Uterine smooth muscle cell (primary cell): ENCODE measurements at places on chromosomes 6 and 20. TPM values are rescaled to one million over a fixed set of nuclear protein-coding genes. Genes with fewer than 3 reads are reported as not detected.

ACSS1 gene
- 5.5 and 6.6 TPM in 2 replicates for total RNA-seq

GPRC6A gene
- not detected in 2 replicates for total RNA-seq

HLA-DMB gene
- under 0.01 TPM in 1 of 2 replicates, not detected in the other for total RNA-seq

TNFRSF21 gene
- 3.5 and 7.9 TPM in 2 replicates for total RNA-seq

TAGAP gene
- total RNA-seq = 0.12 TPM in 1 of 2 replicates, not detected in the other

APCDD1L gene
- total RNA-seq = 1.5 and 11.0 TPM in 2 replicates

DUSP15 gene
- not detected in 2 replicates for total RNA-seq

ISM1 gene
- 0.25 and 0.33 TPM in 2 replicates for total RNA-seq

EYS gene
- total RNA-seq = 0.11 TPM in 1 of 2 replicates, not detected in the other

GNMT gene
- 0.25 TPM in 1 of 2 replicates, not detected in the other for total RNA-seq

UBD gene
- not detected in 2 replicates for total RNA-seq

SRMS gene
- total RNA-seq = not detected in 2 replicates

RAET1G gene
- total RNA-seq = 0.44 and 1.1 TPM in 2 replicates

SEL1L2 gene
- not detected in 2 replicates for total RNA-seq

VSX1 gene
- not detected in 2 replicates for total RNA-seq

ULBP2 gene
- total RNA-seq = 2.6 and 4.1 TPM in 2 replicates

LY6G6C gene
- total RNA-seq = not detected in 2 replicates

SSTR4 gene
- total RNA-seq = not detected in 2 replicates

KCNK16 gene
- not detected in 2 replicates for total RNA-seq

GABRR2 gene
- 0.11 and 0.12 TPM in 2 replicates for total RNA-seq

BPIFB1 gene
- not detected in 2 replicates for total RNA-seq

DAAM2 gene
- 3.8 and 6.5 TPM in 2 replicates for total RNA-seq

HRH3 gene
- not detected in 2 replicates for total RNA-seq

DLL1 gene
- total RNA-seq = 1.00 and 1.3 TPM in 2 replicates

AGER gene
- total RNA-seq = 0.12 and 0.44 TPM in 2 replicates

IPCEF1 gene
- total RNA-seq = under 0.01 and 0.77 TPM in 2 replicates

ELMO2 gene
- 34.4 and 36.7 TPM in 2 replicates for total RNA-seq

KCNK5 gene
- total RNA-seq = under 0.01 and 0.11 TPM in 2 replicates

TMEM244 gene
- total RNA-seq = 0.66 TPM in 1 of 2 replicates, not detected in the other

GRIK2 gene
- total RNA-seq = 0.11 and 0.25 TPM in 2 replicates

TINAG gene
- not detected in 2 replicates for total RNA-seq

BACH2 gene
- total RNA-seq = 0.12 and 0.55 TPM in 2 replicates

PMEPA1 gene
- total RNA-seq = under 0.01 and 1.00 TPM in 2 replicates

OOEP gene
- total RNA-seq = not detected in 2 replicates

SCUBE3 gene
- total RNA-seq = 21.1 and 58.5 TPM in 2 replicates

DNMT3B gene
- total RNA-seq = 5.1 and 7.4 TPM in 2 replicates

KCNQ2 gene
- total RNA-seq = not detected in 2 replicates

C6orf58 gene
- not detected in 2 replicates for total RNA-seq

PRDM13 gene
- under 0.01 TPM in 1 of 2 replicates, not detected in the other for total RNA-seq

HEY2 gene
- total RNA-seq = not detected in 2 replicates

ULBP1 gene
- 0.12 and 0.22 TPM in 2 replicates for total RNA-seq

SLC22A23 gene
- total RNA-seq = 8.9 and 18.1 TPM in 2 replicates

FAM229B gene
- total RNA-seq = 23.1 and 34.4 TPM in 2 replicates

SLPI gene
- not detected in 2 replicates for total RNA-seq

CTAGE9 gene
- total RNA-seq = not detected in 2 replicates
